ENCODE measurements at places on chromosomes 7 and 10.
A peak's percentile ranks its signal among the peaks of the same experiment; 100 is the strongest.

DNA sequence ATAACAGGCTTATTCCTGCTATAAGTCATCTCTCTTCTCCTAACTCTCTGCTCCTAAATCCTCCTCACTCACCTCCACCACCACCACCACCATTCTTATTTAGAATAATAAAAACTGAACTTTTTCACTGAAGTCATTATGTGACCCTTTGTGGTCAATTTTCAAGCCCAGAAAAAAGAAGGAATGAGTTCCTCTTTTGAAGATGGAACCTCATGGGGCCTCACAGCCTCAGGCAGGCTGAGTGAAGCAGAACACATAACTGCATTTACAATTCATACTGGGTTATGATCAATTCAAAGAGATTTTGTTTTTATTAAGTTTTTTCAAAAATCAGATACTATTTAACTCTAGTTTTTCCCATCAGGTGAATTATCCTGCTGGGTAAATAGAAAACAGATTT, 29.8 kb downstream of the PNLIPRP3 start:
- DNase-seq: no peak

DNA sequence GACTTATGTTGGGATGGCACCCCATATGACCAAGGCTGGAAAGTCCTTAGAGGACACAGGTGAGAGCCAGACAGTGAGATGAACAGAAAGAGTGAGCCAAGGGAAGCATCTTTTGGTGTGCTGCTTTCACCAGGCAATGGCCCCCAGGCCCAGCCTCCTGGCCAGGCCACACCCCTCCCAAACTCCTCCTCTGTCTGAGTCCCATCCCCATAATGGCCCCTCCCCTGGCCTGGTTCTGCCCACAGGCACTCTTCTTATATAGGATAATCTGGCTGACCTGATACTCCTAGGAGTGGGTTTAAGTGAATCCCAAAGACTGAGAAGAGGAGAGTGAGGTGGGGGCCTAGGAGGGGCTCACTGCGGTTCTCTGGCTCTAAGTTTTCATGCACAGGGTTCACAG, 252.5 kb downstream of the RPS24 start:
- DNase-seq: no peak

- DNase-seq: peak; percentile 32
Observed at GRCh38 chr7:134660242-134660785, 13.7 kb downstream of the BPGM start.

DNA sequence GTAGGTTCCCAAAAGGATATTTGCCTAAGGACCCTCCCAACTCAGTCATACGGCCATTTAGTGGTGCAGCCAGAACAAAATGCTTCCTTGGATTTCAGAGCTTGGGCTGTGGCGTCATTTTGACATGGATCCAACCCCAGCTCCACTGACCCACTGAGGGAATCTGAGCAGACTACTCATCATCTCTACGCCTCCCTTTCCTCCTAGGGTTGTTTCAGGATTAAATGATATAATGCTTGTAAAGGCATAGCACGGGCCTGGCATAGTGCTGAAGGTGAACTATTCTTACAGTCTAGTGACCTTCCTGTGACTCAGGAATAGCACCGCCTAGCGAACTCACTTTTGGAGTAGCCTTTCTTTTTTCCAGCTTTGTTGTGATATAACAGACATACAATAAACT, 70.3 kb upstream of the LOXL4 start:
- peak; percentile 43 for DNase-seq

DNA sequence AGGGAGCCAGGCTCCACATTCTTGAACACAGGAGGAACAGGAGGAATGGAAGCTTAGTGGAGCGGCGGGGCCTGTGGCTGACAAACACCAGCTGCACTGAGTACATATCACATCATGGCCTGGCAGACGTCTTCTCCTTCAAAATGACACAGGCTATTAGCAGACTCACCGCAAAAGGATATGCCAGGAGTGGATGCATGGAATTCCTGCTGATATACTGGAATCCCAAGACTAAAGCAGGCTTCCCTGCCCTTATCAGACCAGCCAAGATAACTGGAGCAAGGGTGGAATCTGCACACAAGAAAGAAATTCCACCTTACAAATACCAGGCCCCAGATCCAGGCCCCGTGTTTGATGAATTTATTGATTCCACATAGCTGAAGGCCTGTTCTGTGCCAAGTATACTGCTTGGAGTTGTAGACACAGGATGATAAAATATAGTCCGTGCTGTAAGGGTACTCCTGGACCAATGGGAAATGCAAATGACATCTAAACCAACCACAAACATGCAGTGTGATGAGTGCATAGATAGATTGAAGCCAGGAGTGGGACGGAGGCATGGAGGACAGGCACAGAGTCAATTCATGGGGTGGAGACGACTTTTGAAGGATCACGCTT, 480.5 kb upstream of the ZMIZ1 start:
- DNase-seq: no peak

DNA sequence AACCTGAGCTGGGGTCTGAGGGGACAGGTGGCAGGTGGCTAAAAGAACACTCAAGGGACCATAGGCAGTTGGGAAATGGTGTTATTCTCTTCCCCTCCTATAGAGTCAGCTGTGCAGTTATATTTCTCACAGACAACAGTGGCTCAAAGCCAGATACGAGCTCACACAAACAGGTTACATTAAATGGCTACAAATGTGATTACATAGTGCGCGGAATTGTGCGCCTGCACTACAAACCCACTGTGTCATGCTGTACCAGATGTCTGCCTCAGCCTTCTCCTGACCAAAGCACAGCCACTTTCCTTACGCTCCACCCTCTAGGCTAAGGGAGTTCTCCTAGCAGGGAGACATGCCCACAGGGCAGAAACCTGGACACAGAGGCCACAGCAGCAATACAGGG, 387.2 kb downstream of the CNTNAP2 start:
- no peak for DNase-seq

GRCh38 chr7:2802101-2802500, 42.0 kb downstream of the GNA12 start:
- peak; percentile 73 for DNase-seq

DNA sequence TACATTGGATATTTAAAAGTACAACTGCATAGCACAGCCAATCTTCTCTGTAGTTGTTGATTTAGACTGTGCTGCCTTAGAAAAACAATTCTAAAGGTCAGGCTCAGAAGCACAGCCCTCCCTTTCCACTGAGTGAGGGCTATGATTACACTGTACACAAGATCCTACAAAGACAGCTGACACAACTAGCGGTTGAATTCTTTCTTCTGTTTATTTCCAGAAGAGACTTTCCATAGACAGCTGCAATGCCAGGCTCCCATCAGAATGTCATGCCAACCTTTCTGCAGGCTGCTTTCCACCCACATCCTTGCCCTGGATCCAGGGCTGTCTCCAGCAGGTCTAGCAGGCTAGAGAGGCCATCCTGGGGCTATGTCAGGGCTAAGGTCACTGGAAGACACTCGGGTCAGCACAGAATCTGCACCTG, 39.3 kb downstream of the FAM13C start:
- DNase-seq: no peak

- no peak for DNase-seq
Observed at GRCh38 chr10:1158066-1158465, 101.9 kb downstream of the WDR37 start.

GRCh38 chr7:132500727-132501440, 75.4 kb downstream of the PLXNA4 start:
- peak; percentile 51 for DNase-seq

GRCh38 chr7:129739427-129739826, 127.9 kb downstream of the NRF1 start:
- DNase-seq: peak; percentile 40

GRCh38 chr10:48612236-48612943, 7.5 kb upstream of the ARHGAP22 start:
- DNase-seq: no peak

- no peak for DNase-seq
Observed at GRCh38 chr7:84568781-84569180, 374.2 kb upstream of the SEMA3A start.

GRCh38 chr10:114504769-114505579, 100.7 kb upstream of the AFAP1L2 start:
- peak; percentile 72 for DNase-seq

DNA sequence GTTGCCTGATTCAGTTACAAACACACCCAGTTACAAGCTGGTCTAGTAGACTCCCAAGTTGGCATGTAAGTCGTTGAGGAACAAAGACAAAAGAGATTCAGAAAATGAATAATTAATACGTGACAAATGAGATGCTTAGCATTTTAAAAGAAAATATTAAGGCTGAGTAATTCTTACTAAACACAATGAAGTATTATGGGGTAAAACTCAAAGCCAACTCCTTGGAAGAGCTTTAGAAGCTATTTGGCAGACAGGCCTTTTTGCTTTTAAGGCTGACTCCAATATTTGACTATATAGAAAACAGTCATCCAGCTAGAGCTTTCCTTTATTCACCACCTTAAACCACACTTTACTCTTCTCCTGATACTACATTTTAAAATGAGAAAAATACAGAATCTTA, 5.4 kb downstream of the TRDMT1 start:
- DNase-seq: no peak

DNA sequence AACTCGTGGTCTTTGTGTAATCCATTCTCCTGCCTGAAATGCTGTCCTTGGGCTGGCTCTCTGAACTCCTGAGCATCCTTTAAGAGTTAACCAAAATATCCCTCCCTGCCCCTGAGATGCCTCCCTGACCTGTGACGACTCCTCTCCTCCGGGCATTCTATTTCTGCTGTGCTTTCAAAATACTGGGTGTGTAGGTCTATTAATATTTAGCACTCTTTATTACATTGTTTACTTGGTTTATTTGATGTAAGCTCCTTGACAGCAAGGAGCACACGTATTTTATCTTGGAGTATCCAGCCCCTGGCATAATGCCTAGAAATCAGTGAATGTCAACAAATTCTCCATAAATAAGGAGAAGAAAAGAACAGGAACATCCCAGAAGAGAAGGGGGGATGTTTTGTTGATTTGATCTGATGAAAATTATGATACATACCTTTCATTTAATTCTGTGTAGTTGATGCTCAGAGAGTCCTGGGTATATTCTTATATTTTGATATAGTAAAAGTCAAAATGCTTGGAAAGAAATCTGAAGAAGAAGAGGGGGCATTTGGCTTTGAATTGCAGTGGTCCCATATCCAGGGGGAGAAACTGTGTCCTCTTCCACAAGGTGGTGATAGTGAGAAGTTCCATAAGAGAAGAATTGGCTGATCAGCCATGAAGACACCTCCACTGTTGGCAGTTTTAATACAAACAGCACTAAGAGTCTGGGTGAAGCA, 107.7 kb upstream of the MPP7 start:
- DNase-seq: peak; percentile 11

GRCh38 chr10:114577133-114577532, 80.9 kb downstream of the ABLIM1 start:
- peak; percentile 73 for DNase-seq

GRCh38 chr7:22295402-22296264, 61.3 kb downstream of the RAPGEF5 start:
- DNase-seq: peak; percentile 29

- DNase-seq: no peak
Observed at GRCh38 chr7:129799350-129799955, 153.3 kb downstream of the UBE2H start.

DNA sequence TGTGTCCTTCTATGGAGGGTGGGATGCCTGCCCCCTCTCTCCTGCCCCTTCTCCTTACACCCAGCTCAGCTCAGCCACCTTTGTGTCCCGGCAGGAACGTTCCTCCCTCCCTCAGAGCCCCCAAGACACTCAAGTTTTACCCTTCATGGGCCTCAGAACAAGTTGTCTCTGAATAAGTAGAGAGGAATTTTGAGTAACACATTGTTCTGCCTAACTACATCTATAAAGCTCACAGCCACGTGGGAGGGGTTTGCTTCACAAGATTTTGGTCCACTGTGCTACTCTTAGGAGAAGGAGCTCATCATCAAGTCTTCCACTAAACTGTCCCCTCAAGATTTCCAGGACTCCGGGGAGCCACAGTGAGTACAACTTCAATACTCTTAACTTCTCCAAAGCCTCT, 51.6 kb upstream of the ZNF32 start:
- peak; percentile 50 for DNase-seq

DNA sequence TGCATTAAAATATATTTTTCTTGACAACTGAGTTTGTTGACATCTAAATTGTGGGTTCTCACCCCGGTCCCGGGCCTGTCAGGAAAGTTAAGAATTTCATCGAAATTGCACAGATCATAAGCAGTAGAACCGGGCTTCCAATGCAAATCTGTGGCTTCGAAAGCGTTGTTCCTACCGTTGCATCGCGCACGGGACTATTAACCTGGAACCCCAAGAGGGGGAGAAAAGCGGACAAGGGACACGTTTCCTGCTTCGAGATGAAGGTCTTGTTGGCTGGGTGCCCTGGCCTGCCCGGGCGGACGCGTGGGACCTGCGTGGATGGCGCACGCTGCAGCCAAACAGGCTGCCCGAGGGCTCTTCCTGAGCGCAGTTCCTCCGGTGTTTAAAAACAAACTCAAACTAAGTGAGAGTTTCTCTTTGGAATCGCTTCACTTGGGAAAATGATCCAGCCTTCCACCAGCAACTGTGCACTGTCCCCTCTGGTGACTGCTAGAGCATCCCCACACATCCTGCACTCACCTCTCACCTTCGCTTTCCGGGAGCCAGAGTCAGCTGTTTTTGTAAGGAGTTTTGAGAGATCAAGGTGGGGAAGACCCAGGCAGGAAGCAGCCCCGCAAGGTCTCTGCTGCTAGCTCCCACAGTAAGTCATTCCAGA, 5.1 kb upstream of the TBX20 start:
- DNase-seq: no peak

DNA sequence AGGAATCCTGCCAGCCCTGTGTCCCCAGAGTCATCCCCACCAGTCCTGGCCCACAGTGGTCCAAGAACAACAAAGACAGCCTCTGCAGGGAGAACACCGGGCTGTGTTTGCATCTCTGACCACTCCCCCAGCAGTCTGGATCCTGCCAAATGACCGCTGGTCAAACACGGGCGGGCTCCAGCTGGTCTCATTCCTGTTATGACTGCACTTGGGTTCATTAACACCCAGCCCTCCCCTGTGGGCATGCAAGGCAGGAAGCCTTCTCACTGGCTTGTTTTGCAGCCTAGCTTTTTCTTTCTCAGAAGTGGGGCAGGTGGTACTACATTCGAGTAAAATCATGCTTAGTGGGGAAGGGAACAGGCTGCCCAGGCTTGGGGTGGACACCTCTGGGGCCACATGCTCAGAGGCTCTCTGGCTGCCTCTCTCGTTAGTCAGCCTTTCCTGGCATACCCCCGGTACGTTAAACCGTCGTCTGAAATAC, 190.0 kb downstream of the PLXNA4 start:
- peak; percentile 79 for DNase-seq

DNA sequence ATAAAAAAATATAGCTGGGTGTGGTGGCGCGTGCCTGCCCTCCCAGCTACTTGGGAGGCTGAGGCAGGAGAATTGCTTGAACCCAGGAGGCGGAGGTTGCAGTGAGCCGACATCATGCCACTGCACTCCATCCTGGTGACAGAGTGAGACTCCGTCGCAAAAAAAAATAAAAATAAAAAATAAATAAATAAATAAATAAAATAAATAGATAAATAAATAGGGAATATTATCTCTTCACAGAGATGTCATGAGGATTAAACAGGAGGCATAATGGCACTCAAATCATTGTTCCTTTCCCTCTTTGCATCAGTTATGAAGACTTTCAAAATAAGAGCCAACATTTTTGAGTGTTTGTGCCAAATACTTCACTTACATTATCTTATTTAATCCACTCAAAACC, 32.0 kb upstream of the BMPR1A start:
- DNase-seq: no peak
